Calu3 (cell line): ENCODE measurements at places on chromosomes 3 and 15. TPM values are rescaled to one million over a fixed set of nuclear protein-coding genes. Genes with fewer than 3 reads are reported as not detected.

GRCh38 chr15:60371175-60372051 lies 26.4 kb downstream of the ANXA2 start:
- peak; percentile 87 for DNase-seq

Gene AGBL1
- not detected in 2 replicates for total RNA-seq

Gene GLDN
- total RNA-seq, result not detected in 2 replicates

DNA sequence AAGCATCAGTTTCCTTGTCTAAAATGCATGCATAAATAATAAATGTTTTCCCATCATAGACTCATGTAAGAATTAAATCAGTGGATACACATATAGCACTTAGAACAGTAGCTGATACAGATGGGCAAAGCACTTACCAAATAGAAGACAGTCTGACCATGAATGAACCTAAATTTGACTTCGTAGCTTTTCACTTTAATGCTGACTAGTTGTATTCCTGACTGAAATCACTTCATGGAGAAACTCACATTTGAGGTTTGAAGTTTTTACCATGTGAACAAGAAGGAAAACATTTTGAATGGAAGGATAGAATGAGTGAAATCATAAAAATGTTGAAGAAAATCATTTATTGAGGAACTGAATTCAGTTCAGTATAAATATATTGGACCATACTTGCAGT lies 68.8 kb upstream of the TMCO5A start:
- no peak for DNase-seq

GRCh38 chr15:100131321-100132224 lies 210.2 kb downstream of the ADAMTS17 start:
- DNase-seq, result peak; percentile 46

DNA sequence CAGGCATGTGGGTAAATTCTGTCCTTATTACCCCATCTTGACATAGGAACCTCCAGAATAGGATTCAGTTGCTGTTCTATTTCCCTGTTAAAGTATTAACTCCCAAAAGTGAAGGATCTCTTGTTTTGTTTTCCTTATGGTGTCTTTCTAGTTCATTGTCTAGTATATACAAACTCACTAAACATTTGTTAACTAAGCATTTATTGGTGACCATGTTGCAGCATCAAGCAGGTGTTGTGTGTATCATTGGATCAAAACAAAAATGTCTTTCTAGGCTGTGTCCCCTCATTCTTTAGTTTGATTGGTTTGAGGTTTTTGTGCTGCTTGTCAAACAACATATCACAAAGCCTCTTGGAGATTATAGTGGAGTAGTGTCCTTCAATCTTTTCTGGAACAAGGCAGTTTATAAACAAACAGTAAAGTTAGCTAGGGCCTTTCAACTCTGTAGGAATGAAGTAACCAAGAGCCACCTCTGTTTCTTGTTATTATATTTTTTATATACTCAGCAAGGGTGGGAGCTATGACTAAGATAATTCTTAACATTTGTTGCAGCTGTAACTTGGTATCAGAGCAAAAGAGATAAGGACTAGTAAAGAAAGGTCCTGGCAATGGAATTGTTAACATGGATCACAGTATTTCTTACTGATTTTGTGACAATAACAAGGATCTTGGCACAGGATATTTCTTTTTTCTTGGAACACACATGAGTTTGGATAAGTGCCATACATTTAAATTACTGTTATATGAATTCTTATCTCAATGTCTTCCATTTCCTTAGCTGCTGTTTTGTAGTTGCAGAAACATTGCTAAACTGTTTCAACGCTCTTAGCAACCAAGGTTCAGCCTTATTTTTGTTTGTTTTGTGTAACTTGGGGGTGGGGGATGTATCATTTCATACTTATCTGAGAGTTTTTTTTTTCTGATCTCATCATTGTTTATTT lies 49.3 kb downstream of the TMOD3 start:
- peak; percentile 7 for DNase-seq

Gene SLC6A20
- 2.1 and 7.3 TPM in 2 replicates for total RNA-seq

DNA sequence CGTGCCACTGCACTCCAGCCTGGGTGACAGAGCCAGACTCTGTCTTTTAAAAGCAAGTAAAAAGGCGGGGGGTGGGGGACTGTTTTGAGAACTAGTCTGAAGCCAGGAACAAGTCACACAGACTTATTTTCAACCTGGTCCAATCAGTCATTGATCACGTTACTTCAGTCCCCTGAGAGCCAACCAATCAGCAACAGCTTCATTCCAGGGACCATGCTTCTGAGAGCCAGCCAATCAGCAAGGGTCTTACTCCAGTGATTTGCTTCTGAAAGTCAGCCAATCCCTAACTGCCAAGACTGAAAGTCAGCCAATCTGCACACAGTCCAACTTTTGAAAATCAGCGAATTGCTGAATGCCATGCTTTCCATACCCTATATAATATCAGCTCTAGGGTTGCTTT lies 48.6 kb upstream of the C15orf39 start:
- no peak for DNase-seq
